ENCODE measurements at places on chromosomes 7 and 10.

GRCh38 chr7:111919631-111920179, 286.5 kb downstream of the DOCK4 start:
- no peak for DNase-seq

DNA sequence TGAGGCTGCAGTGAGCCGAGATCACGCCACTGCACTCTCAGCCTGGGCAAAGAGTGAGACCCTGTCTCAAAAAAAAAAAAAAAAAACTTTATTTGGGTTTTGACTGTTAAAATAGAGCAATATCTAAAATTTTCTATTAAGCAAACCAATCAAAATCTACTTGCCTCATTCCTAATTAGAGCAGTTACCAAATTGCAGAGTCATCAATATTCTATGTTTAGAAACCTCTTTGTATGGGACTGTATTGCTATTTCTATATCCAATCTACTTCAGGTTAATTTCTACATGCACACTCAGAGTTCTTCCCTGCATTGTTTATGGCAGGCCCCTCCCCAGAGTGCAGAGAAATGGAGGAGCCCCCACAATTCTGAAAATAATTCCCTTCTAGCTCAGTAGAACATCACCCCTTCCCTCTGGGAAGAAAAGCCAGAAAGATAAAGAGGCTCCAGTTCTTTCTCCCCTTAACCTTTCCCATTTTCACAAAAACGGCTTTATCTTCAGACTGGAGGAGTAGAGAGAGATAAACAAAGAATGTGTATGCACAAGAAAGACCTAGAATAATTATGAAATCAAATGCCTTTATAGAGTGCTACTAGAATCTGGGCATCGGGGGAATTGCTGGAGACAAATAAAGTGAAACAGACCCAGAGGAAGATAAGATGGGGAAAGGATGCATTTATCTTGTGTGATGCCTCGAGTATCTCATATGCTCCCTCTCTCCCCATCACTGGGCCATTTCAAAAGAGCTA, 17.9 kb downstream of the SCRN1 start:
- DNase-seq, result no peak

GRCh38 chr7:36742911-36743775, 18.8 kb upstream of the AOAH start:
- DNase-seq, result no peak

GRCh38 chr7:133962646-133963045, 164.5 kb upstream of the LRGUK start:
- DNase-seq, result no peak

GRCh38 chr7:127154958-127155357, 97.8 kb downstream of the GRM8 start:
- no peak for DNase-seq

DNA sequence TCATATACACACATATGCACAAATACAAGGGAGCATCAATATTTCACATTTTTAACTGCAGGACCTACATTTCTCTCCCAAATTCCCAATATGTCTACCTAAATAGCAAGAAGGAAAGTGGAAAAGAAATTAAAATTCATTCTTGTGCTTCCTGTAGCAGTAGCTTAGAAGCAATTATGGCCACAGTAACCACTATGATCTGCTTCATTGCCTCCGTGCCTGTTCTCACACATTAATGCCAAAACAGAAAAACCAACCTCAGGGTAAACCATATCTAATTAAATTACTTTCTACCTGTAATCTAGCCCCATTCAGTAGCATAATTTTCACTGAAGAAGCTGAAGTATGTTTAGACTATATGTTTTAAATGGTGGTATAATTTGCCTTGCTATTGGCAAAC, 55.2 kb downstream of the HYCC1 start:
- no peak for DNase-seq

DNA sequence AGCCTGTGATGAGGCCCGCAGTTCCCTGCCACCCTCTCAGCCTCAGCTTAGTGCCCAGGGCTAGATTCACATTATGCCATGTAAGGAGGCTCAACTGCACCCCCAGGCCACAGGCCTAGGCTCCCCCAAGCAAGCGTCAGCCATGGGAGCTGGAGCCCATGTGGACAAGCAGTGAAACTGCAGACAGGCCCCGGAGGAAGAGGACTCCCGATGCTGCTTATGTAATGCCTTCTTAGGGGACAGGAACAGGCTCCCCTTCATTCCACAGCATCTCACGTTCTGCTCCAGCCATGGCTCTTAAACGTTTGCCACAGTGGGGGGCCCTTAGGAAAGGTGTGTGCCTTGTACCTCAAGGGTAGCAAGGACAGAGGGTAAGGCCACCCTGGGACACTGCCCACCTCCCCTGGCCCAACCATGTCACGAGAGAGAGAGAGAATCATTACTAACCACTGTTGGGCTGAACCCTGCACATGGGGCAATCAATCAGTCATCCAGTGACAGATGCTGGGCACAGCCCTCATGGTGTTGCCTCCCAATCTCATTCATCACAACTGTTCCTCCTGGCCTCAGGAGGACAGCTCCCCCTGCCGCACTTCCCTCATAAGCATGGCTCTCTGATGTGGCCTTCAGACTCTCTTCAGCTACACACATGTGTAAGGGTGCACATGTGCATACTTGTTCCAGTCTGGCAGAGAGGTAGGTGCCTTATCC, 263.0 kb downstream of the GRID1 start:
- no peak for DNase-seq

- no peak for DNase-seq
Measured at GRCh38 chr10:20768843-20769242, 128.3 kb downstream of the NEBL start.

- DNase-seq, result peak; percentile 29
Measured at GRCh38 chr7:51162724-51163329, 153.8 kb downstream of the COBL start.

- no peak for DNase-seq
Measured at GRCh38 chr10:77457721-77458120, 179.9 kb downstream of the KCNMA1 start.

- DNase-seq, result no peak
Measured at GRCh38 chr10:13686331-13686752, 99.6 kb downstream of the PRPF18 start.

DNA sequence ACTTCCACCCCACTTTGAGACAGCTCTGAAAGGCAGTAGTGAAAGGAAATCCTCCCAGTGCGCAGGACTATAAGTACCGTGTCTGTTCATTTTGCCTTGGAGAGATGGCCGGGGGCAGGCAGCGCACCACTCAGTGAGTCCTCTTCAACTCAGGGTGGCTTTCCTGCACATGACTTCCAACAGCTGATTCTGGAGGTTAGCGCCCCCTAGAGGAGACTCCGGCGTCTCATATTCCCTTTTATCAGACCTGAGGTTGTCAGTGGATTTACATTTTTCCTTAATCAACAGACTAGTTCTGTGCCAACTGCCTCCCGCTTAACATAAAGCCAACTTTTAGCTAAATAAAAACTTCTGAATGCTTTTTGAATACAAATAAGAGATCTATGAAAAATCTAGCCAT, 101.0 kb downstream of the HERPUD2 start:
- DNase-seq, result no peak

DNA sequence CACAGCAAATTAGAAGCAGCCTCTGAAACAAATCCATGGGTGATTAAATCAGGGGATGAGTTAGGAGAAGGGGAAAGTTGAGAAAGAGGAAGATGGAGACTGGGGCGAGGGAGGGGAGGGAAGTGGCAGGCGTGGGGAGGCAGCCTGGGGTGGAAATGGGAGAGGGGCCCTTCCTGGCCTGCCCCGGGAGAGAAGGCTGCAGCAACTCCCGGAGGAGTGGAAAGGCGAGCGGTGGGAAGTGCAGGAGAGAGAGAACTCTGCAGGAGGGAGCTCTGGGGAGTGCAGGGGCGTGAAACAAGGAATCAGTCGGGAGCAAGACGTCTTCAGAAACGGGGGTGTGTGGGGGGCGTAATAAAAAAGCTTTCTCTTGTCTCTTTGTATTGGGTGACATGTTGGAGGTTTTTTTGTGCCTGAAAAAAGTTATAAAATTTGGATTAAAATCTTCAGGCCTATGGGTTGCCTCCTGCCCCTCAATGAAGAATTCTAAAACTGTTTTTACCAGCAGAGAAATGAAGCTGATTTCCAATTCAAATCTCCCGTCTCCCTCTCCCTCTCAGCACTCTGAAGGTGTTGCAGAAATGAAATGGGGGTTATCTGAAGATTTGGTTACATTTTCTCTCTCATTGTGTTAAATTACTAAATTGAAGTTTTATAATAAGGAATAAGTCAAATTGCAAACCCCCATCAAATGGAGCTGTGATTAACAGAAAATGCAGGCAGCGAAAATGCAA, 4.7 kb upstream of the UNCX start:
- DNase-seq, result no peak
